ENCODE measurements at places on chromosomes 2 and 18. TPM values are rescaled to one million over a fixed set of nuclear protein-coding genes. Genes with fewer than 3 reads are reported as not detected.

GRCh38 chr2:172782506-172783164 is 47.0 kb downstream of the RAPGEF4 start:
- DNase-seq: no peak

DNA sequence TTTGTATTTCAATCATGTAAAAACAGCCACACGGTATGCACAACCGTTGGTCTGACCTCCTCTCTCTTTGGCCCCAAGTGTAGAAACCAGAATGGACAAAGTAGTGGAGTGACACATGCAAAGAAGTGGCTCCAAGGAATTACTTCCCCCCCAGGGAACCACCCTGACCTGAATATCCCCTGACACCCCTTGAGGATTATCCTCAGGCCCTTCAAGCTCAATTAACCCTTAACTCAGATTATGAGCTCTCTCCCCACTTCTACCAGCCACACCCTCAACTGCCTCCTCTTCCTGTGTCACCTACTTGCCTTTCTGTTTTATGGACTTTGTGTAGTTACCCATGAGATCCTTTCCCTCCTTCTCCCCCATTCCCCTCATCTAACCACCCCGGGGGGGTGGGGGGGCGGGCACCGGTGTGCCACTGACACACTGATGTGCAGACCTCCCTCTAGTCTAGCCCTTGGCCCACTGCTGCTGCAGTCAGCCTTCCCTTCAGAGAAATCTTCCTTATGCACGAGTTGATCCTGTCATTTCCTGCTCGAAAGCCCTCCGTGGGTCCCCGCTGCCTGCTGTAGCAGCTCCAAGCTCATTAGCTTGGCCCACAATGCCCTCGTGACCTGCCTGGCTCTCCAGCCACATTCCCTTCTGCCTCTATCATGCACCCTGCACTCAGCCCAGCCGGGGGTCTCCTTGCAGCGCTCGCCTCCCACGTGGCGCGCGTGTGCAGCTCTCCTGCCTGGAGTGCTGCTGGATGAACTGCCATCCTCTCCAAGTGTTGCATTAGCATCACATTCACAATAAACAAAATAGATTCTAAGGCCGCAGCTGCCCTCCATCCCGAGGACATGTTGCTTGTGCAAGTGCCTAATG is 40.1 kb upstream of the TMEM177 start:
- DNase-seq: no peak

DNA sequence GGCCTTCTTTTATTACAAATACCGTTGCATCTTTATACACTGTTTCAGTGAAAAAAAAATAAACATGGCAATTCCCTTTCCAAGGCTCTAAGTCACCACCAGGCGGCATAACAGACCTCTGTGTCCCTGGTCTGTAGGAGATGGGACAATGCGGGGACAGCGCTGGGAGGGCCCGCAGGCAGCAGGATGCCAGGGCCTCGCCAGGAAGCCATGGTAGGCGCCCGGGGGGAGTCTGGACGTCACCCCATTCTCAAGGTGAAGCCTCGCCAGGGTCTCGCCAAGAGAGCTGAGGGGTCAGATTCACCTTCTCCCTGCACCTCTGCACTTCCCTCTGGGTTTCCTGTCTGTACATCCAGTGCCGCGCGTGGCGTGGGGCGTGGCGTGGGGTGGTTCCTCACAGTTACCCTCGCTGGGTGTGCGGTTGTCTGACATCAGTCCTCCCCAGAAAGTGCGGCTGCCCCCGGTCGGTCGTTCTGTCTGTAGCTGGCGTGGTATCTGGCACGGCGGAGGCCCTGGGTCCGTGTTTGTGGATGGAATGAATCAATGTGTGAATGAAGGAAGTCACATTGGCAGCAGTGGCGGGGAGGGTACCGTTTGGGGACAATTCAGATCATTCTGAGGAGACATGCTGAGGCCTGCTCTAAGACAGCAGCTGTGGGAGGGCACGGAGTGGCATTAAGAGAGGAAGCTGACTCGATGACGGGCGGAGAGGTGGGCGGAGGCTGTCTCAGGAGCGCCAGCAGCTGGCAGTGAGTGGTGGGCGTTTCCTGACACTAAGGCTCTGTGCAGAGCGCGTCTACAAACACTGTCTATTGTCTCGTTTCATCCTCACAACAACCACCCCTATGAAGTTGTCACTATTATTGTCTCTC is 46.0 kb downstream of the LRRFIP1 start:
- no peak for DNase-seq

- DNase-seq: no peak
Measured at GRCh38 chr2:42238644-42239288, 69.6 kb downstream of the EML4 start.

GRCh38 chr18:12694032-12694431 is 8.5 kb downstream of the CEP76 start:
- DNase-seq: no peak

- no peak for DNase-seq
Measured at GRCh38 chr2:218077464-218078216, 8.6 kb downstream of the RUFY4 start.

The C2orf66 gene
- polyA plus RNA-seq: 0.37 TPM

The SLC16A14 gene
- polyA plus RNA-seq: 6.5 TPM

Data from renal cortex interstitium (tissue), 15 donors.